A172 (cell line): ENCODE measurements at places on chromosomes 7 and 10. TPM values are rescaled to one million over a fixed set of nuclear protein-coding genes. Genes with fewer than 3 reads are reported as not detected.
A peak's percentile ranks its signal among the peaks of the same experiment; 100 is the strongest.

The PDE1C gene
- 133 and 140 TPM in 2 replicates for total RNA-seq

The UPK3B gene
- total RNA-seq = 10.6 and 25.0 TPM in 2 replicates

The TMEM72 gene
- total RNA-seq = not detected in 2 replicates

The ADAM12 gene
- total RNA-seq = 7.1 and 8.1 TPM in 2 replicates

The RTKN2 gene
- total RNA-seq = 20.2 and 23.8 TPM in 2 replicates

DNA sequence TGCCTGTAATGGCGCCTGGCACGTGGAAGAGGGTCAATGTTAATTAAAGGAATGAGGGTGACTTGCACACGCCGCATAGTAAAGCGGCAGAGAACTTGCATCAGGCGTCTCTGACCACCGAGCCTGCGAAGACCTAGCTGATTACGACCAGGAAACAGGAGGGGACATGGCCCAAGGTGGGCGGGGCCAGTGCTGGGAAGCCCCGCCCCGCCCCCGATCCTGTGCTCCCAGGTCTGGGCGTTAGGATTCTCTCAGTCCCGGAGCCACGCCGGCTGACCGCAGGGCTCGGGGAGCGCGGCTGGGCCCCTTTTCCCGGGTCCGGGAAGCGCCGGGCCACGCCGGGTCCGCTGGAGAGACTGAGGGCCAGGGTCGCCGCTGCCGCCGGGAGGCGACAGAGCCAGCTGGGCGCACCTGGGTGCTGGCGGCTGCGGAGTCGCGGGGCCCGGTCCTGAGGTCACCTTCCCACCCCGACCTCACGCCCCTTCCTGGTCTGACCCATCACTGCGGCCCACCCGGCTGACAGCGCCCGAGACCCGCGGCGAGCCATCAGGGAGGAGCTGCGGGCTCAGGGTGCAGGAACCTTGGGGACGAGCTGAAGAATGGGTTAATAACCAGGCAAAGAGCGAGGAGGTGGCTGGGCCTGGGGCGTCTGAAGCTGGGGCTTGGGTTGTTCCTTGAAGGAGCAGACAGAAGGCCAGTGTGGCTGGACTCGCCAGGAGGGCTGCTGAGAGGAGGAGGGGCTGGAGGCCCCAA is 23.0 kb upstream of the GRID1 start:
- DNase-seq = no peak

DNA sequence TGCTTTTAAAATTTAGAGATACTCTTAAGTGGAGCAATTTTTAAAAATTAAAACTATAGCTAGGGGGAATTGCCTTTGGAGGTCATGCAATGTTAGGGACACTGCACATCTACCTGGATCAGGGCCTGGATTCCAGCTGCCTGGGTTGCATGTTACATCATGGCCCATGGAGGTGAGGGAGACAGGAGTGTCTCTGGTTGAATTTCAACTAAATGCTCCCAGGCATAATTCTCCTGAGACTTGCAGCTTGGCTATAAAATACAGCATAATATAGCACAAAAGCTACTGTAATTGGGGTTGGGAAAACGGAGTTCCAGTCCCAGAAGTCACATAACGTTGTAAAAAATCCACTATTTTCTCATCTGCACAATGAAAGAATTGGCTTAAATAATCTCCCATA is 782.5 kb downstream of the LRMDA start:
- DNase-seq = no peak

- peak; percentile 87 for DNase-seq
Observed at GRCh38 chr7:44881610-44882009, 3.7 kb downstream of the PURB start.

GRCh38 chr7:151057506-151057988 is at the start of gene CDK5:
Gene CDK5, minus strand, starts transcription at chr7:151057897. Its CDS starts 49 bp downstream, at chr7:151057848.
- DNase-seq = no peak

GRCh38 chr7:16980539-16980938 is 98.8 kb upstream of the AGR3 start:
- no peak for DNase-seq

DNA sequence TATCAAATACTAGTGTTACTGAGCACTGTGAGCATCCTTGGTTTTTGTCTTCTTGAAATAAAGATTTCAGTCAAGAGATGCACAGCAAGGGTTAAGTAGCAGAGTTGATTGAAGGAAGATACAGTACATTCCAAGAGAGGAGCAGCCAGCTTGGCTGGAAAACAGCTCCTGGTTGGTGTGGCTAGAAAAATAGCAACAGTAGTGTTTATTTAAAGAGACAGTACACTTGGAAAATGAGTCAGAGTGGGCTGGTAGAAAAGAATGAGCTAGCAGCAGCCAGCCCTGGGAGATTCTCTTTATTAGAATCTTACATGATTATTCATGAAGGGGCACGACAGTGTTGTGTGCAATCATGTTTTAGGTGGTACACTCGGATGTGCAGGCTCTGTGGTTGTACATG is 1016.4 kb upstream of the SORCS1 start:
- peak; percentile 68 for DNase-seq

DNA sequence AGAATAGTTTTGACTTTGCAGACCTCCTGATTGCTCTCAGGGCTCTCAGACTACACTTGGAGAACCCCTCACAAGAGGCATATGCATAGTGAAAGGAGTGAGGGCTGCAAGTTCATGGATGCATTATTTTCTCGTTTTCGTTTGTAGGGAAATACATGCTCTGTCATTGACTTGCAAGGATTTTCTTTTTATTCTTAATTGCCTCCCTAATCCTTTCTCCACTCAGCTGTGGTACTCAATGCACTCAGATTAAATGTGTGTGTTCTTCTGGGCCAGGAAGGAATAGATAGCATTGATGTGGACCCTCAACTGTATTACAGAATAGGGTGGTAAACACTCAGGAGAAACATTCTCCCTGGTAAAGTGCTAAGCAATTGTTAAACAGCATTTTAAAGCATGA is 188.7 kb downstream of the CACNB2 start:
- DNase-seq = no peak
